ENCODE measurements at places on chromosomes 2 and 18.

- DNase-seq: peak; percentile 67
Measured at GRCh38 chr18:79912409-79912991, 39.0 kb downstream of the SLC66A2 start.

DNA sequence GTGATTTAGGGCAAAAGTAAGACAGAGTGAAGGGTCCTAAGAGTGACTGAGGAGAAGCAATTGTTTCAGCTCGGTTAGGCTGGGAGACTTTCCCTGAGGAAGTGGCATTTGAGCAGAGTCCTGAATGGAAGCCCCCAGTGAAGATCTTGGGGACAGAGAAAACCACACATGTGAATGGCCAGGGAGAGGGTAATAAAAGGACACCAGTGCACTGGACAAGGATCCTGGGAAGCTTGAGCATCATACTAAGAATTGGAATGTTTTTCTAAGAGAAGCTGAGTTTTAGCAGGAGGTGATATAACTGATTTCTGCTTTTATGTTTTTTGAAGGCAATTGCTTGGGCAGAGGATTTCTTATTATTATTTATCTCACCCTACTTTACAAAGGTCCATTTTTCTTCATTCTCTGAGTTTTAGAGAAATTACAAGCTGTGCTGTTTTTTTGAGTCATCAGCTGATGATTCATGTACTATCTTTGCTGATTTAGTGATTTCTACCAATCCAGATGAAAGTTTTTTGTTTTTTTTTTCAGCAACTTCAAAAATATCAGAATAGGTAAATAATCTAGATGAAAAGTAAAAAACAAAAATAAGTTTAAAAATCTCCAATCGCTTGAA lies 43.5 kb downstream of the MFSD6 start:
- DNase-seq: no peak

- no peak for DNase-seq
Measured at GRCh38 chr2:39061280-39061679, 59.6 kb downstream of the SOS1 start.

DNA sequence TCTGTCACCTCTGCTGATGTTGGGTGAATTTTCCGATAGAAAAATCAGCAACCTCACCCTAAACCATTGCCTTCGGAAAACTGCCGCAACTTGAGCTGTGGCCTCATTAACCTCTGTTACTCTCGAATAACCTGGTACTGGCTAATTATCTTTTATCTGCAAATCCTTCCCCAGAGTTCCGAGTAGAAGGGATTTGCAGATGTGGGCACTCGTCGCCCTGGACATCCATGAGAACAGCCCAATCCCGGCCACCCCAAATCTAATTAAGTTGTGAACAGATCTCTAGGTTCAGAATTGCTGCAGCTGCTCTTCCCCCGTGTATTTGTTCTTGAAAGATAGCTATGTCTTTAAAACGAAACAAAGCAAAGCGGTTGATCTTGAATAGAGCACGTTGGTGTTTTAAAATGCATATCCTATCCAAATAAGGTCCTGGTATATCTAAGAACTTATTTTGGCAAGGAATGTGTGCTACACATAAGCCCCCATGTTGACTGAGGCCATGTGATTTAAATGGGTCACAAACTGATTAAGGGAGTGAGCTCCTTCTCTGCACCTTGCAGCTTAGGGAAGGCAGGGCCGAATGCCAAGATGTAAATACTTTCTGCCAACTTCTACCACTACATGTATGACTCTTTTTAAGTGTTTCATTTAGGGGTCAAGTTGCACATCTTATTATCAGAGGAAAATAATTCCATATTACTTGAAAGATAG lies 88.2 kb downstream of the MTCL1 start:
- no peak for DNase-seq

GRCh38 chr2:20148923-20149702 lies 75.8 kb downstream of the SDC1 start:
- no peak for DNase-seq

- DNase-seq: no peak
Measured at GRCh38 chr18:65606551-65607130, 144.2 kb upstream of the CDH7 start.

GRCh38 chr18:23578067-23578701 lies 8.1 kb downstream of the NPC1 start:
- no peak for DNase-seq

DNA sequence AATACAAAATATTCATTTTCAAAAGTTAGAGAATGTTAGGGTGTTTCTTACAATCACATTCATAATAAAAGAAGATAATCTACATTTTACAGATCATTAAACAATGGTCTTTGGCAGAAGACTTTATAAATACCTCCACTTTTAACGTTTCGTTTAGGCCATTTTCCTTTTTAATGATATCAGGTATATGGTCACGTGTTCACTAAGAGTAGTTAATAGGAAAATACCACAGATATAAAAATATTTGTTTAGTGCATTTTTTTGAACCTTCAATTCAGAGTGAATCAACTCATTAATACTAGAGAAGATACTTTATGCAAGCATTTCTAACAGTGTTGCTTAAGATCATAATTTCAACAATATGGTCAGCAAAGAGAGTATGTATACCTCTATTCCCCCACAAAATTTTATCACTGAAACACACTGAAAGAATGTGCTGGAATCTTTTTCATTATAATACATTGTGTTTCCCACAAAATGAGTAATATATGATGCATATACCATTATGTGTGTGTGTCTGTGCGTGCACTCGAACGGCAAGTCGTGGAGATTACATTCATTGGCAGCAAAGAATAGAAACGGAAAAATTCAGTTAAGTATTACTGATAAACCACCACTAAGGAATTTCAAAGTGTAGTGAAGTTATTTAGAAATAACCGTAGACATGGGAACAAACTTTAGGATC lies 319.9 kb upstream of the THUMPD2 start:
- no peak for DNase-seq

- DNase-seq: peak; percentile 63
Measured at GRCh38 chr2:240568678-240569522, 616 bp downstream of the RNPEPL1 start.

DNA sequence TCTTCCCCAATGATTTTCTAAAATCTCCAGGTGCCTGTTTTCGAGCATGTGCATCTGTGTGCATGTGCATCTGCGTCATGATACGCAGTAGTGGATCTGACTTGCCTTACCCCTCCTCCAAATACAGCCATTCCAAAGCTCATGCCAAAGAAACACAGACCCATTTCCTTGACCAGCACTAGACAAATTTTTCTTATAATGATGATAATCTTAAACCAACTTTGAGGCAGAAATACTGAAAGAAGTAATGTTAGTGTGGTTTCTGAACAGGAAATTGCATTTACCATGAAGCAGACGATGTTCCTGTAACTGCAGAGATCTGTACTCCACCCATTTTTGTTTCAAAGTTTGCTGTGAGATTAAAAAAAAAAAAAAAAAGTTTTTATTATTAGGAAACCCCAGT lies 25.6 kb downstream of the CYTIP start:
- DNase-seq: no peak

DNA sequence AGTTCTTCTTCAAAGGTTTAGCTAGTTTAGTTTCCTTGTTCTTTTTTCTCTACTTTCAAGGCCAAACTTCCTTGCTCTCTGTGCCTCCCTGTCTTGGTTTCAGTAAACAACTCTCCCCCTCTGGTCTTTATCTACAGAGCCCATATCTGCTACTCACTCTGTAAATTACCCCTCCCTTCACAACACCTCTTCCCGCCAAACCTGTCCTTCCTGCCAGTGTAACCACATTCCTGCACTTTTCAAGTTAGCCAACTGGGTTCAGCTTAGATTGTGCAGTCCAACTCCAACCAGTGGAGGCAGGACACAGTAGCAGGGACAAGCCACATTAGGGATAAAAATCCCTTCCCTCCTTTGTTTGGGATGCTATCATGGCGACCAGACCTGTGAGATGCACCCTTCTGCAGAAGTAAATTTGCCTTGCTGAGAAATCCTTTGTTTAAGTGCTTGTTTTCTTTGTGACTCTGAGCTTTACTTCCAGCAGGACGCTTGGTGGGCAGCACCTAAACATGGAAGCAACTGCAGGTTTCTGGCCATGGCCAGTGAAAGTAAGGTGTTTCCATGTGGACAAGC lies 706.0 kb downstream of the KCNJ3 start:
- no peak for DNase-seq

DNA sequence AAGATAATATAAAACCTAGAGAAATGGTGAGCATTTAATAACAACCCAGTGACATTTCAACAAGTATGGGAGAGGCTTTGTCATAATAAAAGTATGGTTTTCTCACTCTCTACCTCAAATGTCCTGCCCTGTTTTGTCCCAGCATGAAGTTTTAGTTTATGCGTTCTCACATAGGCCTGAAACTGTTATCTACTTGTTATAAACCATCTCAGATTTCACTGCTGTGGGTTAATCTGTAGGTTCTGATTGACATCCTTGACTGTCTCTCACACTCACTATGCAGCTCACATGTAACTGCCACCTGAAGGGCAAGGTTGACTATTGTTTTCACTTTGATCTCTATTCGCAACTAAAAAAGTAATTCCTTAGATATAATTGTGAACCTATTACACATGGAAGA lies 44.9 kb downstream of the ZEB2 start:
- DNase-seq: no peak

- DNase-seq: no peak
Measured at GRCh38 chr2:20457661-20458630, 11.1 kb downstream of the RHOB start.

DNA sequence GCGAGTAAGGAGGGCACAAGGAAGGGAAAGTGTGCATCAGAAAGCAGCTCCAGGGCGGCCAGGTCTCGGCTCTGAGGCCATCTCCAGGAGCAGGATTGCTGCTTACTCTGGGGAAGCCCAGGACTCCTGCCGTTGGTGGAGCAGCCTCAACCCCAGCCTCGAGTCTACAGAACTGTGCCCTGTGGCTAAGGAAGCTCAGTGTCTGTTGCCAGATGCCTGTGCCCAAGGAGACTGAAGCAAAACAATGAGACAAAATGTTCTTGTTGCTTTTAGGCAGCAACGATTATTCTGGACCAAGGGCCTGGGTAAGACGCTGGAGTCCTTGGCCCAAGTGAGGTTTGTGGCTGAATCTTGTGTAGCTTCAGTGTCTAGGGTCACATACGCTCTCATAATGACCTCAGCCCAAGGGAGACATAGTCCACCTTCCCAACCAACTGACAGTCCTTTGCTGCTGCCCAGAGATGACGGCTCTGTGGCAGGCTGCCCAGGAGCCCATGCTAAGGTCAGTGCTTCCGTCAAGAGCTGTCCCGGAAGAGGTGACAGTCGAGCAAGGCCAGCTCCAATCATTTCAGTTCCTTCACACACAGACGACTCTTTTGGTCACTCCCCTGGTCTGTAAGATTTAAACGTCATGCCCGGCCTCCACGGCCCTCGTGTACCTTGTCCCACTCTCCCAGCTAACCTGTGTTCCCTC lies 223.8 kb downstream of the TTC32 start:
- no peak for DNase-seq

DNA sequence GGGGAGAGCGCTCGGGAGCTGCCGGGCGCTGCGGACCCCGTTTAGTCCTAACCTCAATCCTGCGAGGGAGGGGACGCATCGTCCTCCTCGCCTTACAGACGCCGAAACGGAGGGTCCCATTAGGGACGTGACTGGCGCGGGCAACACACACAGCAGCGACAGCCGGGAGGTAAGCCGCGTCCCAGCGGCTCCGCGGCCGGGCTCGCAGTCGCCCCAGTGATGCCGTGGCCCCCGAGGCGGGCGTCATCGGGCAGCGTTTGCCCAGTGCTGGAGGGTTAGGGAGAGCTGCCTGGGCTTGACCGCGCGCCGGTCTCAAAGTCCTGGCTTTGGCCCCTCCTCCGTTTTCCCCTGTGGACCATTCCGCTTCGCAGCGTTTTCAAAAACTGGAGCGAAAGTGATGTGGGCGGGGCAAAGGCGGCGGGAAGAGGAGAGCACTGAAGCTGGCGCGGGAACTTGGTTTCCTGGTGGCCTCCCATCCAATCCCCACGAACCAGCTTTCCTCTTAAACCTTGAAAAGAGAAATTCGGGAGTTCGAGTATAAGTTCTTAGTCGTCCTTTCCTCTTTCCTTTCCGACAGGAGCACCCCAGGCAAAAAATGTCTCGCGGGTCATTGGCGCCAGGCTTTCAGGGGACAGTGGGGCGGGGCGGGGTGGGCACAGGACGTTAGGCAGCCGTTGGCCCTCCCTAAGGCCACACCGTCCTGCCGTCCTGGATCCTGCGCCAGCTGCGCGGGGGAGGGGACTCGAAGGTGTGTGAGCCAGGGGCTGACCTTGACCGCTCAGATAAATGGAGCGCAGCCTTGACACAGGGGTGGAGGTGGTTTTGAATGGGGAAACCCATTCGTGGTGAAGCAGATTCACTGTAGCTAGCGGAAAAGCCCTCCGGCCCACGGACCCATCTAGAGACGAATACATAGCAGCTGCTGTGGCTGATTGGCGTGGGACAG lies 821 bp downstream of the TYMS start:
- DNase-seq: peak; percentile 80

GRCh38 chr18:63837590-63837989 lies 49.9 kb upstream of the SERPINB2 start:
- no peak for DNase-seq

DNA sequence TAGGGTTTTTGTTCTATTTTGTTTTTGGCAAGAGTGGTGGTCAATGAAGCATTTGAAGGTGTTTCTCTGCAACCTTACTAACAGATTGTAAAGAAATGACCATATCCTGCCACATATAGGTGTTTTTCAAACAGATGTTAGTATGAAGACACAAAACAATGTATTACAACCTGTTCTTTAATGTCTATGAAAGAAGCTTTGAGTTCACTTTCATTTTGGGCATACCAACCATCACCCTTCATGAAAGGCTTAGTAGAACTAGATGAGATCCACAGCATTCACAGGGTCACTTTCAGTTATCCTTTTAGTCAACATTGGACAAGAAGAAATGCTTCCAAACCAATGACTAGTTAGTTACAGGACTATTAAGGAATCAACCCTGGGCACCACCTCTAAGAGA lies 95.1 kb downstream of the EHBP1 start:
- DNase-seq: no peak

- no peak for DNase-seq
Measured at GRCh38 chr18:11581286-11581685, 28.1 kb upstream of the SLC35G4 start.

DNA sequence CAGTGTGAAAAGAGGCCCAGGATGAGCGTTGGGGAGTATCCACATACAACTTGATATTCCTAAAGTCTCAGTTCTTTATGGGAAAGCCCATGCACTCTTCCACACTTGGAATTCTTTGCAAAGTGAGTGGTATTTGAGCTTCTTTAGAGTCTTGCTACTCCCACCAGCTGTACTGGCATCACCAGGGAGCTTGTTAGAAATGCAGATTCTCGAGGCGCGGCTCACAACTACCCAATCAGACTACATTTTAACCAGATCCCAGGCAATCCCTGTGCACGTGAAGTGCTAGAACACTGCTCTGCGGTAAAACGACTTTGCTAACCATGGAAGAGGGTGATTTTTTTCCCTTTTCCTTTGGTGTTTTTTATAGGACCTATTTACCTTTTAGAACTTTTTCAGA lies 184.7 kb downstream of the NEDD4L start:
- DNase-seq: no peak

GRCh38 chr2:125979886-125980285 lies 676.1 kb upstream of the GYPC start:
- no peak for DNase-seq

DNA sequence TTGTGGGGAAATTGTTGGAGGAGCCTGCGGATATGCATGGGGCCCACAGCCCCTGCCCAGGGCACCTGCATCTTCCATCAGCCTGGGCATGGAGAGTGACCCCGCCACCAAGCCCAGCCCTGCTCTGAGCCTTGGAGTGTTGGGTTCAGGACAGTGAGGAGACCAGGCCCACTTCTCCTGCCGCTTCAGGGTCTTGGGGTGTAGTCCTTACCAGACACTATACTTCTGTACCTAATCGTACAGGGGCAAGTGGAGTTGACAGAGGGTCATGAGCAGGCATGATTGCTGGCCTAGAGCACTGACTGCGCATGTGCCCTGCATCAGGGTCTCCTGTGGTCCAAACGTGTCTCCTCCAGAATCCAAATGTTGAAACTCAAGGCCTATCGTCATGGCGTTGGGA lies 108.9 kb upstream of the ZNF236 start:
- DNase-seq: no peak

Measured in activated naive CD8-positive, alpha-beta T cell treated with anti-CD3 and anti-CD28 coated beads for 36 hours (primary cell).